SIG-M5 (cell line): ENCODE measurements at places on chromosomes 3 and 15.

DNA sequence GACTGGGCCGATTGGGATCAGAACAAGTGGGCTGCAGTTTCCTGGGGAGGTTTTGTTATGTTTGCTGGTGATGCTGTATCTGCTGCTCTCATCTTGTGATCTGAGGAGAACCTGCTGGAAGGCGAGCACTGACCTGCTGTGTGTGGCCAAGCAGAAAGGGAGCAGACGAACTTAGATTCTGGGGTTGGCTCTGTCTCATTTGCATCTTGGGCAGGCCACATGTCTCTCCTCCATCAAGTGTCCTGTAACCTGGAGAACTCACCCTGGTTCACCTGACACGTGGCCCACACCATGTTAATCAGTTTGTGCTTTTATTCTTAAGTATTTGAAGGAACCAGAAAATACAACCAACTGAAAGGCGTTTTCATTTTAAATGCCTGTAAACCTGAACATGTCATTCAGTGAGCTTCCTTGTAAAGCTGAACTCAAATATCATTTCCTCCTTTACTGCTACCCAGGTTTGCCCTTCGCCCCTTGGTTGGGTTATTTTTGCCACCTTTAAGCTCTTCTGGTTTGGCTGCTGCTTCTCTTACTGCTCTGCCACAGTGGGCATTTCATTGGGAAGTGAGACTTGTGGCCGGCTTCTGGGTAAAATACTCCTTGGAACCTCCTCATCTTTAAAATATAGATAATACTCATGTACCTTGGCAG, 33.5 kb upstream of the TRAK1 start:
- DNase-seq, result no peak

- no peak for DNase-seq
Measured at GRCh38 chr3:108227131-108227530, 4.9 kb upstream of the IFT57 start.

DNA sequence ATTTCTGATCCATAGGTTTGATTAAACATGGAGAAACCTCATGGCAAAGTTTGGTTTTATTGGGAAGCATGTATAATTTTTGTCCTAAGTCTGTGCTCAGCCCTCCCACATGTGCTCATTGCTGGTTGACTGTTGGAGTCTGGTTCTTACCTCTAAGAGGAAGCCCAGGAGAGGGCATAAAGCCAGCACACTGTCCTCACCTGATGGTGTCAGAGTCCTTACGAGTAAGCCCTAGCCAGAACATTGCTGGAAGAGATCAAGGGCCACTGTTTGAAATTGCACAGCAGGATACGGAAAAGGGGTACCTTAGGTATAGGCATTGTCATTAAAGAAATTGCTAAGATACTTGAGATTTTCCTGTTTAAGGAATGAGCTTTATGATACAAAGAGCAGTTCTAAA, 21.3 kb downstream of the MLH1 start:
- no peak for DNase-seq

DNA sequence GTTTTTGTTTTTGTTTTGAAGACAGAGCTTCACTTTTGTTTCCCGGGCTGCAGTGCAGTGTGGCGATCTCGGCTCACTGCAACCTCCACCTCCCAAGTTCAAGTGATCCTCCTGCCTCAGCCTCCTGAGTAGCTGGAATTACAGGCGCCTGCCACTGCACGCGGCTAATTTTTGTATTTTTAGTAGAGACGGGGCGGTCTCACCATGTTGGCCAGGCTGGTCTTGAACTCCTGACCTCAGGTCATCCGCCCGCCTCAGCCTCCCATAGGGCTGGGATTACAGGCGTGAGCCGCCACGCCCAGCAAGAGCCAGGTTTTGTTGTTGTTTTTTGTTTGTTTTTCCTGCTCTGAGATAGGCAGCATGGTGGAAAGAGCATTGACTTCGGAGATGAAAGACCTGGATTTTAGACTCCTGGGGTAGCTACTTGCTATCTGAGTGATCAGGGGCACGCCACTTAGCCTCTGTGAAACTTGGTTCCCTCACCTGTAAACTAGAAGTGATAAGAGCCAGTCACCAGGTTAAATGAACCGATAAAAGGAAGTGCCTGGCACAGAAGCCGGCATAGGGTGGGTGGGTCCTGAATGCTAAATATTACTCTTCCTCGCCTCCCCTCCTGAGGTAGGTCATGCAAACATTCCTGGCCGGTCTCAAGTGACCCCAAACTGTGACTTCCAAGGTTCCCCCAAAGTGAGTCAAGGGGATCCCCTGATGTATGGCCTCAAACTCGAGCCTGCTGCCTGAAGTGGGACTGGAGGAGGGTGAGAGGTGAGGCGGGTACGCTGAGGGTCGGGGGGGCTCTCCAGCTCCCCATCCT, 62.9 kb upstream of the MCF2L2 start:
- no peak for DNase-seq

GRCh38 chr15:97979140-97979520, 18.6 kb downstream of the ARRDC4 start:
- DNase-seq, result no peak

DNA sequence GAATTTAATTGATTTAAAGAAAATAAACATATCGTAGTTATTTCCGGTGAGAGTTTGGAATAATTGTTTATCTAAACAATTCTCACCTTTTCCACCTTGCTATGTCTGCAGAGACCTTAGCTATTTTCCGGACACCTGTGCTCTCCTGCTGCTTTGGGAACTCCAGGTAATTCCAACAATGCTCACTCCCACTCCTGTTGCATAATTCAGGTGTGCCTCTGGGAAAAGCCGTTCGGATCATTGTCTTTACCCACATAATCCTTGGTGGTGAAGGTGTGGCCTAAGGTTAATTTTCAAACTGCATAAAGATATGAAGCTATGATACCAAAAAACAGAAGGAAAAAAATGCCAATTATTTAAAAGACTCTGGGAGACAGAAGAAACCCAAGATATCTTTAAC, 59.4 kb downstream of the LDHAL6B start:
- DNase-seq, result no peak
